ENCODE measurements at places on chromosomes 4 and X. TPM values are rescaled to one million over a fixed set of nuclear protein-coding genes. Genes with fewer than 3 reads are reported as not detected.

DNA sequence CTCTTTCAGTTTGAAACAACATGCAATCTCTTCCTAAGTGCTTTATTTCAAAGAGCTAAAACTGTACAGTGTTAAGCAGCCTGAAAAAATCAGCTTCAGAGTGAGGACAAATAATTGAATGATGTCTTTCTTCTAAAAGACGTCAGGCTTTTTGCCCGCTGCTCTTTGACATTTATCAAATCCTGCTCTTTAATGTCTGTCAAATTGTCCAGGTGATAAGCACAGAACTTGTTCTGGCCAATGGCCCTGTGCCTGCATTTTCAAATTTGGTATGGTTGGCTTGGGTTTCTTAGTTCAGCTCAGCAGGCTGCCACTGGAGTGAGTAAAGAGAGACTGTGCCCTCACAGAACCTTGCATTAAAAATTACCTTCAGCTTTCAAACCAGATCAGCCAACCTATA, 712.9 kb upstream of the LCORL start:
- H3K27me3 ChIP-seq, result no peaks in the 10 kb centered on the region
- no peak overlapping the region for H3K4me3 ChIP-seq
- no peak for DNase-seq
- no peak overlapping the region for H3K27ac ChIP-seq
- no peaks in the 10 kb centered on the region for H3K36me3 ChIP-seq

GRCh38 chr4:1271686-1272085, 18.0 kb upstream of the MAEA start:
- no peaks in the 10 kb centered on the region for H3K36me3 ChIP-seq
- no peak overlapping the region for H3K4me3 ChIP-seq
- H3K4me1 ChIP-seq, result peaks cover 8% of the 10 kb centered on the region
- H3K27ac ChIP-seq, result no peak overlapping the region
- no peak for DNase-seq

- no peaks in the 10 kb centered on the region for H3K4me1 ChIP-seq
- no peak overlapping the region for H3K27ac ChIP-seq
- H3K27me3 ChIP-seq, result no peaks in the 10 kb centered on the region
Observed at GRCh38 chr4:106149026-106149425, 167.0 kb downstream of the TBCK start.

Gene POU4F2
- total RNA-seq, result not detected

GRCh38 chr4:72390409-72390808, 178.6 kb downstream of the ADAMTS3 start:
- H3K4me1 ChIP-seq, result no peaks in the 10 kb centered on the region
- H3K27me3 ChIP-seq, result no peaks in the 10 kb centered on the region
- no peaks in the 10 kb centered on the region for H3K36me3 ChIP-seq
- no peak overlapping the region for H3K4me3 ChIP-seq
- DNase-seq, result no peak

- no peak overlapping the region for H3K4me3 ChIP-seq
- DNase-seq, result no peak
- no peak overlapping the region for H3K27ac ChIP-seq
- no peaks in the 10 kb centered on the region for H3K36me3 ChIP-seq
- no peaks in the 10 kb centered on the region for H3K4me1 ChIP-seq
Observed at GRCh38 chr4:24104158-24104565, 214.3 kb upstream of the PPARGC1A start.

DNA sequence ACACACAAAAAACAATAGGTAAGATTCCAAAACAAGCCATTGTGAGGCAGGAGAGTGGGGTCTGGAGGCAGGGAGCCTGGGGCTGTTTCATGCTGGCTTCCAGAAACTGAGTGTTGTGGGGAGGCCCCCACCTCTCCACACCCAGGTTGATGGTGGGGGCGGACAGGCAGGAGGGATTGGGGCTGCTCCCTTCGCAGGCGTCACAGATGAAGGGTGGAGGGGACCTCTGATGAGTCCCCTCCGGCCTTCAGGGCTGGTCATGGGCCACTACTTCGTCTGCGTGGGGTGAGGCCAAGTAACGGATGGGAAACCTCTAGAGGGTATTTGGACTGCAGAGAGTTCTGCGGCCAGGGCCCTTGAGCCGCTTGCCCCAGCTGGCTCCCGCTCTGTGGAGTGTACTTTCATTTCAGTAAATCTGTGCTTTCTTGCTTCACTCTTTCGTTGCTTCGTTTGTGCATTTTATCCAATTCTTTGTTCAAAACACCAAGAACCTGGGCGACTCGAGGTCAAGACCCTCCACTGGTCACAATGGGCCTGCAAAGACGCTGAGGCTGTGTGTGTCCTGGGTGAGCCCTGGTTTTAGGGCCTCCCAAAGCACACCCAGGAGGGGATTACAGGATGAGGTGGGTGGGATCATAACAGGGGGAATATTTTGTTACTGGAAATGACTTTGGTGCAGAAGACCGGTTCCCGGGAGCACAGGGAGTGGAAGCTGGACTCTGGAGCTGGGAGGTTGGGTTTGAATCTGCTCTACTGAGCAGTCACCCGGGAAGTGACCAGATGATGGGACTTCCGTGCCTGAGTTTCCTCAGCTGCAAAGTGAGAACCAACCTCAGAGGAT, 83.7 kb upstream of the ADRA2C start:
- no peaks in the 10 kb centered on the region for H3K36me3 ChIP-seq
- H3K4me1 ChIP-seq, result no peaks in the 10 kb centered on the region
- H3K27ac ChIP-seq, result no peak overlapping the region
- no peaks in the 10 kb centered on the region for H3K27me3 ChIP-seq
- H3K4me3 ChIP-seq, result no peak overlapping the region

DNA sequence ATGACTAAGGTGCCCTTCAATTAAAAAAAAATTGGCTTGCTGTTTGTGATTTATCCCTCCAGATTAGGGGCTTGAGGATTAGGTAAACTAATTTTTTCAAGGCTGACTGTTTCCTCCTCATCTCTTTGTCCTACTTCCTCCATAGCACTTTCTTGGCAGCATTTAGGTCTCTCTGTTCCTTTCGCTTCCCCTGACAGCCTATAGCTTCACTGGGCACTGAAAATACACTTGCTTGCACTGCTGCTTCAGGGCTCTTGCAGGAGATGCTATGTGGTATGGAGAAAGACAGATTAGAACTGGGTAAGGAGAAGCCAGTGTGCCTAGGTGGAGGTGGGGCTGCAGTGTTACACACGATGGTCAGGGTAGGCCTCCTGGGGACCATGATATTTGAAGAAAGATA, 112.3 kb upstream of the SFRP2 start:
- no peak overlapping the region for H3K27ac ChIP-seq
- H3K4me3 ChIP-seq, result no peak overlapping the region
- H3K4me1 ChIP-seq, result no peaks in the 10 kb centered on the region
- H3K36me3 ChIP-seq, result no peaks in the 10 kb centered on the region

GRCh38 chr4:37054531-37055077, 189.9 kb upstream of the NWD2 start:
- no peaks in the 10 kb centered on the region for H3K36me3 ChIP-seq
- no peaks in the 10 kb centered on the region for H3K27me3 ChIP-seq
- DNase-seq, result no peak
- no peak overlapping the region for H3K4me3 ChIP-seq
- no peak overlapping the region for H3K27ac ChIP-seq

GRCh38 chr4:172740434-172740833, 428.2 kb upstream of the GALNT7 start:
- H3K27me3 ChIP-seq, result no peaks in the 10 kb centered on the region
- no peak overlapping the region for H3K27ac ChIP-seq
- no peaks in the 10 kb centered on the region for H3K4me1 ChIP-seq
- H3K4me3 ChIP-seq, result no peak overlapping the region
